ENCODE measurements at places on chromosomes 16 and 17.

DNA sequence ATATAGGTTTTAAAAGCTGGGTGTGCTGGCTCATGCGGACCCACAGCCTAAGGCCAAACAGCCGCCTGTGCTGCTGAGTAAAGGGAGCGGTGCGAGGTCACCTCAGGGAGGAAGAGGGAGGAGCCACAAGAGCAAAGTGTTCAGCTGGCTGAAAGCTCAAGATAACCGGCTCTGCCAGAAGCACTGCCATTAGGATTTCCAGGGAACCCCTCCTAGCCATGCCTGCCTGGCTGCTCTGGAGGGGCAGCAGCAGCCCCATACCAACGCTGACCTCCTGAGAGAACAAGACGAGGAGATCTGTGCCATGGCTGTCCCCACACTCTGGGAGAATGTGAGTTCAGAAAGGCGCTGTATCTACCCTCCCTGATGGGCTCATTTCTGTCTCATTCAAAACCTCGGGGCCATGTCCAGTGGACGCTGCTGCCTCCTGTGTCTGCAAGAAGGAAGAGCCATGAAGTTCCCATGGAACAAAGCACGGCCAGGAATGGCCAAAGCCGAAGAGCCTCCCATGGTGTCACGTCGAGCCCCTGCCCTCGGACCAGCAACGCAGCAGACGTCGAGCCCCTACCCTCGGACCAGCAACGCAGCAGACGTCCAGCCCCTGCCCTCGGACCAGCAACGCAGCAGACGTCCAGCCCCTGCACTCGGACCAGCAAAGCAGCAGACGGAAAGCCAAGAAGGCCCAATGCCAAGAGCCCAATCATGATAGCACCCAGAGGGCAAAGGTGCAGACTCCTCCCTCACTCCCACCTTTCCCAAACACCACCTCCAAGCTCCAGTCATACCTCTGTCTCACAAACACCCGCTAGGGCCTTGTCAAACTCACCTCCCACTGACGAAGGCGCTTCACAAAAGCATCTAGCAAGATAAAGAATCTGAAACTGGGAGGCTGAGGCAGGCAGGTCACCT lies 107.0 kb downstream of the ANKRD11 start:
- DNase-seq: no peak

DNA sequence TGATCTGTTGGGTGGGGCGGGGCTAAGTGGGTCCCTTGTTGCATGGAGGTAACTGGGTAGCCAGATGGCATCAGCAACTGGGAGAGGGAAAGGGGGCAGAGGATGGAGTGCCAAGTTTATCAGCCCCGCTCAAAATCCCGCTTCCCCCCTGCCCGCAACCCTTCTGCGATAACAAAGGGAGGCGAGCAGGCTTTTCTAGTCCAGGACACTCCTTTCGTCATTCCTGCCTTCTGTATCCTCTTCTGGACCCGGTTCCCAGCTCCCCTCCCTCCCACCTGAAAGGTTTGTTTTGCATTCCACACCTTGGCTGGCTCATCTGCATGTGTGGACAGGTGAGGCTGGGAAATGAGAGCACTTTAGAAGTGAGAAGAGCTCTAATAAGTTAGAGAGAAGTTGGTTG lies 53.3 kb downstream of the HLF start:
- DNase-seq: no peak

DNA sequence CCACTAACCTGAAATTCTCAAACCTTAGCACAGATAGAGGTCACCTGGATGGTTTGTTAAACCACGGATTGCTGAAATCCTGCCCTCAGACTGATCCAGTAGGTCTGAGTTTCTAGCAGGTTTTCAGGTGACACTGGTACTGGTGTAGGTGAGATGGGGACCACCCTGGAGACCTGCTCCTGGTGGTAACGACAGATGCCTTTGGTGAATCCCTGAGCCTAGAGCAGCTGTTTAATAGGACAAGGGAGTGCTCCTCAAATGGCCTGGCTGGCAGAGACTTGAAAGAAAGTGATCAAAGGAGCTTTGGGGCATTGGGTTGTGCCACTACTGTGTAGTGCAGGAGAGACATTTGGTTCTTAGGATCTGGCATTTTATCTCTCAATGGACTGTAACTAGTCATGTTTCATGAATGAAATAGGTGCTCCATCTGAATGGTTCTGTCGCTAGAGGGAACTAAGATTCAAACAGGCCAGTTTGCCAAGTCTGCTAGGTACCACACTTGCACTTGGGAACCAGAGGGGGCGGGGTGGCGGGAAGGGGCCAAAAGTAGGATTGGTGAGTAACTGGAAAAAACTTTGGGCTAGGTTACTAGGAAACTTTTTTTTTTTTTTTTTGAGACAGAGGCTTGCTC lies 2.9 kb upstream of the IFI35 start:
- DNase-seq: no peak

- no peak for DNase-seq
These were observed 32.5 kb downstream of the IST1 start for GRCh38 chr16:71927787-71928186.

DNA sequence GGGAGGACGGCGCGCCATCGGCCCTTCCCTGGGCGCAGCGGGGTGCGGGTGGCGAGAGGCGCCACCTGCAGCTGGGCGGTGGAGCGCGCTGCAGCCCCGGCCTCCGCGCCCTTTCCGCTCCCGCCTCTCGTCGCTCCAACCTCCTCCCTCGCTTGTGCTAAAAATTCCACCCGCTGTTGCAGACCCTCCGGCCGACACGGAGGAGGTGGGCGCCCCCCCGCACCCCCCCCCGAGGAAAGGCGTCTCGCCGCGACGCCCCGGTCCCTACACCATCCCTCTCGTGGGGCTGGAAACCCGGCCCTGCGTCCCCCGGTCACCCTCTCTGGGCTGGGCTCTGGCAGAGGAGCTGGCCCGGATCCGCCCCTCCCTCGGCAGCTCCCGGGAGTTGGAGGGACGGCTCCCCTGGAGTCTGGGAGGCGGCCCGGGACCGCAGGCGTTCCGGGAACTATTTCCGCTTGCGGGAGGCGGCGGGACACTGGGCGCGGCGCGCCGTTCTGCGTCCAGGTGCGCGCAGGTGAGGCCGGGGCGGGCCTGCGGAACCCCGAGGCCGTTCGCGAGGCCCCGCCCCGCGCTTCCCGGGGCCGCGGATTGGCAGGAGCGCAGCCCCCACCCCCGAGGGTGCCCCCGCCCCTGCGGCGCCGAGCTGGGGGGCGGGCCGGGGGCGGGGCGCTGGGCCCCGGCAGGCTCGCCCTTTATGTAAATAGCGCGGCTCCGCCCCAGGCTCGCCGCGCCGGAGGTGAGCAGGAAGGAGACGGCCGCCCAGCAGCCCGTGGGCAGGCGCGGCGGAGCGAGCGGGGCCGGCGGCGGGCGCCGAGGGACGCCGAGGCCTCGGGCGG lies at the start of gene LLGL2:
LLGL2 (plus strand) TSS at position 728 of the 836 bp plus-strand sequence. CDS start 17,730 bp downstream, outside the sequence.
- DNase-seq: peak; percentile 54

DNA sequence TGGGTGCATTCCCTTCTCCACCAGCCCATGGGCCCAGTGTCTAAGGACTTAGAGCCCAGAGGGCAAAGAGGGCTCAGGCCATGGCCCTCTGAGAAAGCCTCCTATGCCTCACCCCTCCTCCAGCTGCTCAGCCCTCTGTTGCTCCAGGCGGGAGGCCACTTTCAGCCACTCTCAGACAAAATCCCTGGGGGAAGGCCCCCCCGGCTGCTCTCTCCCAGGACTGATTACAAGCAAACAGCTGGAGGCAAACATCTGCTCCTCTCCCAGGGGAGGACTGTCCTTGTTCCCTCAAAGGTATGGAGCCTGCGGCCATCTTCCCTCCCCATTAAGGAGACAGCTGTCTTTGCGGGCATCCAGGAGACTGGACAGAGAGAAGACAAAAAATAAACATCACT lies 54.9 kb upstream of the DLX4 start:
- no peak for DNase-seq

GRCh38 chr17:33090806-33091205 lies 99.2 kb downstream of the SPACA3 start:
- no peak for DNase-seq

GRCh38 chr17:10718547-10718946 lies 11.3 kb downstream of the TMEM220 start:
- no peak for DNase-seq

GRCh38 chr16:66691234-66691633 lies 5.3 kb downstream of the CMTM4 start:
- DNase-seq: no peak

DNA sequence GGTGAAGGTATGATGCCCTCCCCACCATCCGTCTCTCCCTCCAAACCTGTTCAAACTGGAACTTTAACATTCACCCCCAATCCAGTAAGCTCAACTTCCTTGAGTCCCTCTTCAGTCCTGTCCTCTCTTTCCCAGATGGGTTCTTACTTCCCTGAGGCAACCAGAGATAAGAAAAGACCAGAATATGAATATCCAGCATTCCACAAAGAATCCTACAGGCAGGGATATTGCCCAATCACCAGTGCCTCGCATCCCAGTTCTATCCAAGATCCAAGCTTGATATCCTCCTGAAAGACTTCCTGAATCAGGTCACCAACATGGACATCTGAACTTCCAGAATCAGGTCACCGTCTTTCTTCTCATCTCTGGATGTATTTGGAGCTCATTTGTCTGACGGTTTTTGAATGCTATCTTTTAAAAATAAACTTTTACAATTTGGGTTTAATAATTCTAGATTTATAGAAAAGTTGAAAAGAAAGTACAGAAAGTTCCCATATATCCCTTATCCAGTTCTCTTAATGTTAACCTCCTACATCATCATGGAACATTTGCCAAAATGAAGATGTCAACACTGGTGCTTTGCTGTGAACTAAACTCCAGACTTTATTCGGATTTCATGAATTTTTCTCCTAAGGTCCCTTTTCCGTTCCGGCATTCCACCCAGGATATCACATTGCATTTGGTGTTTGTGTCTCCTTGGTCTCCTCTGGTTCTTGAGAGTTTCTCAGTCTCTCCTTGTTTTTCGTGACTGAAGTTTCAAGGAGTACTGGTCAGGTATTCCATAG lies 13.7 kb upstream of the COL1A1 start:
- DNase-seq: no peak

- no peak for DNase-seq
These were observed 299.3 kb upstream of the XYLT1 start for GRCh38 chr16:17770104-17770503.

- DNase-seq: peak; percentile 83
These were observed at the start of gene PFN1 for GRCh38 chr17:4948166-4948930. TSS of gene PFN1 (minus strand) at chr17:4948530. CDS start at chr17:4948394, 136 bp downstream.

GRCh38 chr17:82536512-82537201 lies 17.1 kb downstream of the FOXK2 start:
- no peak for DNase-seq

DNA sequence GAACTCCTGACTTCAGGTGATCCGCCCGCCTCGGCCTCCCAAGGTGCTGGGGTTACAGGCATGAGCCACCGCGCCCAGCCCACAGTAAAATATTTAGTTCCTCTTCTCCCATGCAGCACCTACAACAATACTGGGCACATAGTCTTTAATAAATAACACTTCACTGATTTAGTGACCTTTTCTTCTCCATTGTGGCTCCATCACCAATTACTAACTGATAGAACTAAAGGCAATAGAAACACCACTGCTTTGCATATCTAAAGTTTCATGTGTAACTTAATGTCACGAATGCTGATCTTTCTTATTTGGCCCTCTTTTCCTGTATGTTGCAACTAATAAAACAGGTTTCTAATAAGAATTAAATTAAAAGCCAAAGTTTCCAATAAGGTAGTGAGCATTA lies 38.9 kb downstream of the TRIM37 start:
- DNase-seq: no peak

DNA sequence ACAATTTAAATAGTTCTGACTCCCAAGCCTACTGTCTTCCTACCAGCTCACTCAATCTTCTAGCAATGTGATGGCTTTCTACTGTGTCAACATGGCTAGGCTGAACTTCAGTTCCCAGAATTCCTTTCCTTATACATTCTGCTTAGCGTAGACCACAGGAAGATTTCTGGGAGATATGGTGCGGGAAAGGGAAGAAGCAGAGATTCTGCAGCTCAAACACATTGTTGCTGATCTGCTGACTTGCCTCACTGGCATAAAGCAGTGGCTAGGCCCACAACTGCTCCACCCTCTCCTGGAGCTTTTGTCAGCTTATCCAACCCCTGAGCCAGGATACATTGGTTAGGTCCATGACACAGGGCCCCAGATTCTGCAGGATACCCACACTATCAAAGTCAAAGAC lies 58.8 kb downstream of the GAS7 start:
- no peak for DNase-seq

DNA sequence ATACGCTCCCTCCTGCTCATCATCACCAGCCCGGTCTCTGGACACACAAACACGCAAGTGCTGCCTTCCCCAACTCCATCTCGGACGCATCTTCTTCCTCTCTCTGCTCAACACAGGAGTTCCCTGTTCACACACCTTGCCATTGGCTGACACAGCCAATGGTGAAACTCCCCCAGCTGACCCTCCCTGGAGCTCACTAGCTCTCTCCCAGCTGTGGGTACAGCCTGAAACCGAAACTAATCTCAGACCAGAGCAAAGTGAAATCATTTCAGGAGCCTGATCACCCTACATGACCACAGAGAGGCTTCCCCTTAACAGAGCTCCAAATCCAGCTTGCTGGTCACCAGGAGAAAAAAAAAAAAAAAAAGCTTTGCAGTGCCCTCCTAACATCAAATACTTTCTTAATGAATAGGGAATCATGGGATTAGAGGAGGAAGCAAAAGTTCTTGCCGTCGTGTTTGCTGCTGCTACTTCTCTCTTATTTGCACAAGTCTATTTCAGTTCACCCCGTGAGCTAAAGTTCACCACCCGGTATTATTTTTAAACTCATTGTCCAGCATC lies 8.3 kb downstream of the CUEDC1 start:
- no peak for DNase-seq

GRCh38 chr17:9865586-9865985 lies 39.5 kb downstream of the RCVRN start:
- DNase-seq: no peak

GRCh38 chr17:16585796-16586195 lies 16.8 kb upstream of the ZNF287 start:
- DNase-seq: no peak

DNA sequence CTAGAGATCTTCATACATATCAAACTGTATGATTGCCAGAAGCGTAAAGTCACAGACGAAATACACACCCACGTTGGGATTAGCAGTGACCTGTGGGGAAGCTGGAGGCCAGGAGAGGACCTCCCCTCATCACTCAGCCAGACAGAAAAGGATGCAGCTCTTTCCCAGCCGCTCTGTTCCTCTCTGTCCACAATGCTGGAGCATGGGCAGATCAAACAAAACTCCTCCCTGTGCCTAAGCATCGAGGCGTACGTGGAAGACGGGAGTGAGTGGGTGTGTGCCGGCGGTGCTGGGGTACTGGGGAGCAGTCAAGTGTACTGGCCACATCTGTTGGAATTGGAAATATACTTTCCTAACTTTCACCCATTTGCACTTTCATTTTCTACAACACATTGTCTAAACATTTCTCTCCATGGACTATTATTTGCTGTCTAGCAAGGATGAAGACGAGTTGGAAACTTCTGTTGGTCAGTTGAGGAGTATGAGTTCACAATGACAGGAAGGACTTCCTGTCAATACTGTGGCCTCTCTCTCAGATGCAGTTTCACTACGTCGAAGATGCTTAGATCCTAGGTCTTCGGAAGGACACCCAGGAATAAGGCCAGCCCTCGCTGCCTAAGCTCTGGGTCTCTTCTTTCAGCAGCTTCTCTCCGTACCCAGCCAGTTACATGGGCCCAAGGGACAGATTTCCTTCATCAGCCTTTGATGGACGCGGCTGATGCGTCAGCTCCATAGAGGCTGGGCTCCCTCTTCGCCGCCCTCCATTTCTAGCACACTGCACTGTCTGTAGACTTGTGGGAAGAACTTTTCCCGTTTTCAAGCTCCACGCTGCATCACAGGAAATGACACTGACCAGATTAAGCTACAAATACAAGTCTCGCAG lies 30.6 kb upstream of the ENDOV start:
- DNase-seq: no peak

- peak; percentile 35 for DNase-seq
These were observed 137.7 kb upstream of the CORO6 start for GRCh38 chr17:29760279-29761039.
